CD14-positive monocyte (primary cell): ENCODE measurements at places on chromosomes 13 and 19. TPM values are rescaled to one million over a fixed set of nuclear protein-coding genes. Genes with fewer than 3 reads are reported as not detected.
A peak's percentile ranks its signal among the peaks of the same experiment; 100 is the strongest.

DNA sequence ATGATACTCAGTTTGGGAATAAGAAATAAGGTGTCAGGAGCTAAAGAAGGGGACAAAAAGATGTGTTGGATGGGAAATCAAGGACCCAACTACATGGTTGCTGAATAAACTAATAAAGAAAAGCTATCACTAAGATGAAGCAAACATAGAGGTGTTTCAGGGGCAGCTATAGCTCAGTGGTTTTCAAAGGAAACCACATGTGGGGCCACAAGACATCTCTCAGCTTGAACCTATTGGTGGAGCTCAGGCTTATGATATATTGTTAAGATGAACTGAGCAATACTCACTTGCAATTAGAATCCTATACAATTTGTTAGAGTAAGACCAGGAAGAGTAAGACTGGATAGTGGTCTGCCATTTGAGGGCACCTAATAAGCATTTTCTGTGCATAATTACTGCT, 45.1 kb upstream of the SPRY2 start:
- no peak for DNase-seq

- DNase-seq: no peak
These were observed 32.5 kb downstream of the ZNF567 start for GRCh38 chr19:36719687-36720556.

DNA sequence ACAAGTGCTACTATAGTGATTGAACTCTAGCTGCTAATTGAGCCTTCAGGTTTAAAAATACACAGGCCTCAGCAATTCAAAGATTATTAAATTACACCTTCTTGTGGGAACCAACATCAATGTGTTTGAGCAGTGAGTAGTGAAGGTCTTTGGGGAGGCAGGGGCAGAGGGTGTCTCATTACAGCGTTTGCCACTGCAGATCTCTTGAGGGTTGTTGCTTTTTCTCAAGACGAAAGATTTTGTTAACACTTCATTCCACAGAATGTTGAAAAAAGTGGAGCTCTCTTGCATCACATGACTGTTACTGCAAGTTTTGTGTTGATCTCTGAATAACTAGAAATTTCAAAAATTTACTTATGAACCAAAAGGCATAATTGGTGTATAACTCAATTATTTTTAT, 253.6 kb downstream of the ATP8A2 start:
- no peak for DNase-seq

- no peak for DNase-seq
These were observed 1074.3 kb upstream of the PCDH9 start for GRCh38 chr13:68304286-68304893.

GRCh38 chr13:28718196-28718542, 601 bp downstream of the SLC46A3 start:
- DNase-seq: peak; percentile 63

GRCh38 chr13:43081866-43082265, 58.5 kb downstream of the DNAJC15 start:
- DNase-seq: no peak

- no peak for DNase-seq
These were observed 28.1 kb downstream of the BRD4 start for GRCh38 chr19:15304140-15304705.

- DNase-seq: no peak
These were observed 41.2 kb upstream of the ZNF527 start for GRCh38 chr19:37329686-37330085.

DNA sequence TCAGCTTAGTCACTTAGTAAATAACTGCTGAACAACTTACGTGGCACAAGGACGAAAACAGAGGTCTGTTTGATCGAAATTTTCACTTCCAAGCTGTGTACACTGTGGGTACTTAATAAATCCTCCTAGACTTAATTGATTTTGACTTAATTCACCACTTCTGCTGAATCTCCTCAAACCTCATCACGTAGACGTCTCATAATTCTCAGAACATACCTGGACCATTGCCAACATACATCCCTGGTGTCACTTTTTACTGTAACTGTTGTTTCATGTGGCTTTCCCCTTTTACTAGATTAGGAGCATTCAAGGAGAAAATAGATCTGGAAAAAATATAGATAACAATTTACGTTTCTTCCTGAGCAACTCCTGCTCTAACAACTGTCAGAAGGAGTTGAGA, 105.0 kb downstream of the MBNL2 start:
- DNase-seq: no peak

- DNase-seq: peak; percentile 26
These were observed 49.2 kb upstream of the ATP12A start for GRCh38 chr13:24630851-24631620.

GRCh38 chr19:19500975-19501644, 14.2 kb downstream of the TSSK6 start:
- DNase-seq: no peak

DNA sequence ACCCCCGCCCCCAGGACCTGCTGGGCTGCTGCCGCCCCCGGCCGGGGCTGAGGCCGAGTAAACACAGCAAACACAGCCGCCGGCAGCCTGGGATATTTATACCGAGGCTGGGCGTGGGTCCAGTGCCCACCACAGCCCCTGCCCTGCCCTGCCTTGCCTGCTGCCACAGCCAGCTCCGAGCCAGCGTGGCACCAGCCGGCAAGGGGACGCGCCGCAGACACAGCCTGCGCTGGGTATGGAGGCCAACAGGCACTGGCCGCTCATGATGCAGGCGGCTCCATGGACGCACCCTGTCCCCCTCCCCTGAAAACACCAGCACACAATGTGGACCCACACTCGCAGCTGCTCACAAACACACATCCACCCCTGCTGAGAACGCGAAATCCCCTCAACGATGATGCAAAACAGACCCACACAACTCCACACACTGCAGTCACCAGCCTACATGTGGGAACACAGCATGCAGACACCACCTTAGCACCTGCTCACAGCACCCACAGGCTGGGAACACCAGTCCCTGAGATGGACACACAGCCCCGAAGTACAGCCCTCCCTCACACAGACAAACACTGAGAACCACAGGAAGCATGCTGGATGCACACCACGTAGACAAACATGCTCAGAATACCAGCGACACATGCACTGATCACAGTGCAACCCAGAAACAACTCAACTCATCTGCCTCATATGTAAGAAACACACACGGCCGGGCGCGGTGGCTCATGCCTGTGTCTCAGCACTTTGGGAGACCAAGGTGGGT, 16.2 kb downstream of the CCDC97 start:
- no peak for DNase-seq

GRCh38 chr13:24228852-24229458, 68.4 kb downstream of the SPATA13 start:
- DNase-seq: peak; percentile 64

Gene ADM5
- not detected for polyA plus RNA-seq
